ENCODE measurements at places on chromosomes 3 and 15.

DNA sequence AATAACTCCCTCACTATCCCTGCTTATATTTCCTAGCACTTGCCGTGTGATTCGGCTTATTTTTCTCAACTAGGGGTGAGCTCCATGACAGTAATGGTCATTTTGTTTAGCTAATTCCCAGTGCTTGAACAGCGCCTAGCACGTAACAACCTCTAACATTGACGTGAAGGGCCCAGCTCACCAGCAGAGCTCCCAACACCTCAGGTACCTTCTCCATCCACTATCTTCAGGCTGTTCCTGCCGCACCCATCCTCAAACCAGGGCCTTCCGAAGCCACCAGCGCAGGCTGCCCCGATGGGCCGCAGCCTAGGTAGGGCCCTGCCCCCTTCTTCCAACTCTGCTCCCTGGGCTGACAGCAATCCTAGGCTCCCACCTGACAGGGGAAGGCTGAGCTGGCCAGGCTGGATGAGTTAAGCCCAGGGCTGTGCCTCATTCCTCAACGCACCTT, 751 bp upstream of the RPS17 start:
- no peak for DNase-seq

GRCh38 chr3:190593075-190593474, 79.2 kb downstream of the IL1RAP start:
- no peak for DNase-seq

GRCh38 chr3:118973050-118973449, 61.6 kb downstream of the IGSF11 start:
- no peak for DNase-seq

GRCh38 chr15:52334491-52335160, 39.0 kb upstream of the MYO5C start:
- no peak for DNase-seq

DNA sequence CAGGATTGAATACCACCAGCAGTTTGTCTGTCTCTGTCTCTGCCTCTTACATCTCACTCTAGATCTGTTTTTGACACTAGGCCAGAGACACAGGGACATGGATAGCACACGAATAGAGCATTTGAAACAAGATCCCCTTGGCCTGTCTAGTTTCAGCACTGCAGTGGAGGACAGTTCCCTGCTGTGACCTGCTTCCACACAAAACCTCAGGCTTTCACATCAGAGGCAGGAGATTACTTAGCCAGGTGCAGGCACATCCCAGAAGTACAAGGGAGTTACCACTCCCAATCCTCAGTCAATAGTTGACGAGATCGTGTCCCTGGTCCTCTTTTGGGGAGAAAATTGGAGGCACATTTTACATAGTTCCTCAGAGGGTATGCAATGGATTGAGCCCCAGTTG, 34.0 kb upstream of the CCK start:
- DNase-seq: no peak

Data from DMS79 (cell line).